ENCODE measurements at places on chromosomes 6 and 20. TPM values are rescaled to one million over a fixed set of nuclear protein-coding genes. Genes with fewer than 3 reads are reported as not detected.
A peak's percentile ranks its signal among the peaks of the same experiment; 100 is the strongest.

CRISP3 gene
- total RNA-seq: not detected

OPRM1 gene
- not detected for total RNA-seq

DNA sequence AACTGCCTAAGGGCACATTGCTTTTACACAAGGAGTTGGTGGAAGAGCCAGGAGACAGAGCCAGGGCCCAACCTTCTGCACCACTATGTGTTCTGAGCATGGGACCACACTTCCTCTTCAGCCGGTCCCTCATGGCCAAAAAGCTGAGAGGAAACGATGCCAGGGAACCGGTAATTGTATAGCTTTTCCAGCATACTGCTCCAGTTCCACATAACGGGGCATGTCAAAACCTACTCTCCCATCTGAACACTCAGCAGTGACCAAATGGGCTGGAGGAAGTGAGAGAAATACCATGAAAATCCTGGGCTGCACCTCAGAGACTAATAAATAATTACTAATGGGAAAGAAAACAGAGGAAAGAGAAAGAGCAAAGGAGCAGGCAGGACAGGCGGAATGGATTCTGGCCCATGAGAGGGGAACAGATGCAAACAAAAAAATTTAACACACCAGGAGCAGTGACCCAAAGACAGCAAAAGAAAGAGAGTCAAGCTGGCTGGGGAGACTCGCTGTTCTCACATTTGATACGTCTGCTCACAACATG, 52.0 kb upstream of the BMP2 start:
- no peak overlapping the region for H3K27ac ChIP-seq
- H3K36me3 ChIP-seq: peaks cover 2% of the 10 kb centered on the region
- no peak overlapping the region for H3K4me3 ChIP-seq
- no peaks in the 10 kb centered on the region for H3K27me3 ChIP-seq
- H3K4me1 ChIP-seq: peaks cover 21% of the 10 kb centered on the region

DNA sequence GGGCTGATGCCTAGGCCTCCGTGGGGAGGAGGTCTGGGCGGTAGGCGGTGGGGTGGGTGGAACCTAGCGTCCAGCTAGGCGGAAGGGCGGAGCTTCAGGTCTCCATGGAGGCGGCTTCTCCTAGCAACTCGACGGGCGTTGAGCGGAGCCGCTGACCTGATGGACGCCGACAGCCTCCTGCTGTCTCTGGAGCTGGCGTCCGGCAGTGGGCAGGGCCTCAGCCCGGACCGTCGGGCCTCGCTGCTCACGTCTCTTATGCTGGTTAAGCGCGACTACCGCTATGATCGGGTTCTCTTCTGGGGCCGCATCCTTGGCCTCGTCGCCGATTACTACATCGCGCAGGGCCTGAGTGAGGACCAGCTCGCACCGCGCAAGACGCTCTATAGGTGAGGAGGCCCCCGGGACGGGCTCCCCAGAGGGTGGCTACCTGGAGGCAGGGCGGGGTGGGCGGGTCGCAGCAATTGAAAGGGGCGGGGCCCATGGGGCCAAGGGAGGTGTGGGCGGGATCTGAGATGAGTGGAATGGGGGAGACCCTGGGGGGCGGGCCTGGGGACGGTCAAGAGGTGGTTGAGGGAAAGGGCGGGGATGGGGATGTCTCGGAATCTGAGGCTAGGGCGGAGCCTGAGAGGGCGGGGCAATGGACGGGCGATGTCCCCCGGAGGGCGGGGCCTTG, at the start of gene RSPH9:
RSPH9 (plus strand) TSS at position 97 of the 673 bp plus-strand sequence; CDS start at position 160, 63 bp downstream.
- H3K27ac ChIP-seq: peak within 1 kb of the TSS; percentile 79
- peak within 1 kb of the TSS; percentile 69 for H3K4me3 ChIP-seq
- DNase-seq: peak; percentile 34
- H3K4me1 ChIP-seq: peaks cover 20% of the 10 kb centered on the region
- peaks cover 5% of the 10 kb centered on the region for H3K36me3 ChIP-seq

DNA sequence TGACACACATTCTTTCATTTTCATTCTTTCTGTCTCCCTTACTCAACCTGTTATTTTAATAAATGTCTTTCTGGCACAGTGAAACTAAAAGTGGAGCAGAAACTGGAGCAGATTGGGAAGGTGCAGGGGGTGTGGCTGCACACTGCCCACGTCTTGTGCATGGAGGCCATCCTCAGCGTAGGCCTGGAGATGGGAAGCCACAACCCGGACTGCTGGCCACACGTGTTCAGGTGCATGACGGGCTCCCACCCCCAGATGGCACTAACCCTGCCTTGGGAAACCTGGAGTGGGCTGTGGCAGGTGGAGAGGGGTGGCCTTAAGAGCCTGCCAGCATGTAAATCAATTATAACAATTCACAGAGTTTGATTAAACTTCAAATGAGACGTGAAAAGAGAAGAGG, 71.4 kb upstream of the PBOV1 start:
- no peaks in the 10 kb centered on the region for H3K27me3 ChIP-seq
- H3K4me1 ChIP-seq: peaks cover 2% of the 10 kb centered on the region
- peaks cover 26% of the 10 kb centered on the region for H3K36me3 ChIP-seq
- H3K4me3 ChIP-seq: no peak overlapping the region
- H3K27ac ChIP-seq: peak overlapping the region; percentile 33

Measured in progenitor cell of endocrine pancreas (in vitro differentiated cells).